ENCODE measurements at places on chromosomes 16 and 17.
A peak's percentile ranks its signal among the peaks of the same experiment; 100 is the strongest.

DNA sequence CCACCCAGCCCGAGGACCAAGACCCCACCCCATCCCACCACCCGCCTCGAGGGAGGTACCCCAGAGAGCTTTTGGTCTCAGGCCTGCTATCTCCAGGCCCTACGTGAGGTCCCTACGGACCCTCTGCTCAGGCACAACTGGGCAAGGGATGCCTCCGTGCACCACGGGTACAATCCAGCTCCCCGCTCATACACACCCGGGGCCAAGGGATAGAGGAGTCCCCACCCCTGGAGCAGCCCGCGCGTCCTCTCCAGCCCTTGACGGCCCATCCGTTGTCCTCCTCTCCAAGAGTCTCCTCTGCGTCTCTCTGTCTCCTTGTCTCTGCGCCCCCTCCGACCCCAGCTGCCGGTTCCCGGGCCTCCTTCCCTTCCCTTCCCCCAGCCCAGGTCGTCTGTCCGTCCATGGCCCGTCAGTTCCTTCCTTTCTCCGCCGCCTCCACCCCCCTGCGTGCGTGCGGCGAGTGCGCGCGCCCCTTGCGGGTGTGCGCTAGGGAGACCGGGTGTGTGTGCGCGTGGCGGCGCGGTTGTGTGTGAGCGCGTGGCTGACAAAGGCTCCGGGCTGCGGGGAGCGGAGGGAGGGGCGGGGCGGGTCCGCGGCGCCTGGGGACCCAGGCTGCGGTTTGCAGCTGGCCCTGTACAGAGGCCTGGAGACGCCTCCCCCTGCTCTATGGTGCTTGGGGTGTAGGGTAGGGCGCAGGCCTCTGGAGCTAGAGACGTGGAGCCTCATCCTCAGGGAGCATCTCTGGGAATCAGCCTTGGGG is 930 bp downstream of the SPNS2 start:
- no peak for DNase-seq

DNA sequence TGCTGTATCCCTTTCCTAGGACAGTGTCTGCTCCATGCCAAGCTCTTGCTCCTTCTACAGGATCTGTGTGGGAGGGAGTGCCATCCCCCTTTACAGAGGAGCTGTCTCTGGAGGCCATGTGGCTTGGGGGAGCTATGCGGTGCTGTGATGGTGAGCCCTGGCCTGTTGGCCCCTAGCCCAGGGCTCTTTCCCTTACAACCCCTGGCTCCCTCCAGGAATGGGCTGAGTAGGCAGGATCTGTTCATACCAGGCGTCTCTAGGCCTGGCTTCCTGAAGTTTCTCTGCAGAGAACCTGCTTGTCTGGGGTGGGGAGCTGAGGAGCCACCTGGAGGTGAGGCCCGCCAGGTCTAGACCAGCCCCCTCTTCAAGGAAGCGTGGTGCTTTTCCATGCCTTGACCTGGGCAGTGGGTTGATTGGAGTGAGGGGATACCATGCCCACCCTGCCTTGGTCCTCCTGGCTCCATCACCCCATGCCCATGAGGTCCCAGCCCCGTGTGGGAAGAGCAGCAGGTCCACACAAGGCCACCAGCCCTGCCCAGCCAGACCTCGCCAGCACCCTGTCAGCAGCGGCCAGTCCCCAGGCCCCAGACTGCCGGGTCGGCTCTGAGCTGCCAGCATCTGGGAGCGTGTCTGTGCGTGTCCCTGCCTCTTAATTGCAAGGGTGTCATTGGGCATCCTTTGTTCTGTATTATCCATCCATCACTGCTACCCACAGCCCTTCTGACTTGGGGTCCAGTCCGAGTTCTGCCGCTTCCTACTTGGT is 14.7 kb downstream of the LLGL2 start:
- DNase-seq: no peak

DNA sequence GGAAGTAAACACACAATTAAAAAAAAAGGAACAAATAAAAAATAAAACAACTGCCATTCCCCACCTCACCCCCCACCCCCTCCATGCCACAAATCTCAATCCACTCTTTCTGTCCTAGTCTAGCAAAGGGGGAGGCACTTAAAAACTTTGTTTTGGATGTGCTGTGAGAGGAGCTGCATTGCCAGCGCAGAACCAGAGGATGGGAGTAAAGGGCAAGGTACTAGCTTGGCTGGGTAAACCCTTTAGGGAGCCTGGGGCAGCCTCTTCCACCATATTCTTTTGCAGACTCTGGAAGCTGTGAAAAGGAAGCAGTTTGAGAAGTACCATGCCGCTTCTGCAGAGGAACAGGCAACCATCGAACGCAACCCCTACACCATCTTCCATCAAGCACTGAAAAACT is 1.4 kb downstream of the MRPS7 start:
- DNase-seq: no peak

DNA sequence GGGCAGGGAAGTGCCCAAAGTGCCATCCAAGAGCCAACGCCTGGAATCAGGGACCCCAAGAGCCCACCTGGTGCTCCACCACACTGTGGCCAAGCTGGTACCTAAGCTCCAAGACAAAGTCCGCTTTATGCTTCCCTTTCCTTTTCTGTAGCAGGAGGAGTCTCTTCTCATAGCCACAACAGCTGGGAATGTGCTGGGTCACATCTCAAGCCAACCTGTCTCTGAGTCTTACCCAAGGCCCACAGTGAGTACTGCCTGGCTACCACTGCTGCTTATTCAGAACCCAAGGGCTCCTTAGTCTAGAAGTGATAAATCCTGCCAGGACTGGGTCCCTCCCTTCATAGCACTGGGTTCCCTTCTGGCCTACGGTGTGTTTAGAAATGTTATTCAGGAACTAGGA is 49.8 kb downstream of the ERCC4 start:
- DNase-seq: no peak

DNA sequence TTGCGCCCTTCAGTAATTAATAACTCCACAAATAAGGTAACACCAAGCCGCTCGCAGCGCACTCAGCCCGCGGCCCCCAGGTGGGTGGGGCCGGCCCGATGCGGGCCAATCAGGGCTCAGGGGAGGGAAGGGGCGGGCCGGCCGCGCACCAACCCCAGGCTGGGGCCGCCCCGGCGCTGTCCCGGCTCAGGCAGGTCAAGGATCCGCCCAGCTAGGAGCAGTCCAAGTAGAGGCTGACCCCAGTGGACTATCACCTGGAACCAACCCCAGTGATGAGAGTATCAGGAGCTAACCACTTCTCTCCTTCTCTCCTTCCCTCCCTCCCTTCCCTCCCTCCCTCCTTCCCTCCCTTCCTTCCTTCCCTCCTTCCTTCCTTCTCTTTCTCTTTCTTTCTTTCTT is 110.8 kb downstream of the C16orf78 start:
- DNase-seq: peak; percentile 34

DNA sequence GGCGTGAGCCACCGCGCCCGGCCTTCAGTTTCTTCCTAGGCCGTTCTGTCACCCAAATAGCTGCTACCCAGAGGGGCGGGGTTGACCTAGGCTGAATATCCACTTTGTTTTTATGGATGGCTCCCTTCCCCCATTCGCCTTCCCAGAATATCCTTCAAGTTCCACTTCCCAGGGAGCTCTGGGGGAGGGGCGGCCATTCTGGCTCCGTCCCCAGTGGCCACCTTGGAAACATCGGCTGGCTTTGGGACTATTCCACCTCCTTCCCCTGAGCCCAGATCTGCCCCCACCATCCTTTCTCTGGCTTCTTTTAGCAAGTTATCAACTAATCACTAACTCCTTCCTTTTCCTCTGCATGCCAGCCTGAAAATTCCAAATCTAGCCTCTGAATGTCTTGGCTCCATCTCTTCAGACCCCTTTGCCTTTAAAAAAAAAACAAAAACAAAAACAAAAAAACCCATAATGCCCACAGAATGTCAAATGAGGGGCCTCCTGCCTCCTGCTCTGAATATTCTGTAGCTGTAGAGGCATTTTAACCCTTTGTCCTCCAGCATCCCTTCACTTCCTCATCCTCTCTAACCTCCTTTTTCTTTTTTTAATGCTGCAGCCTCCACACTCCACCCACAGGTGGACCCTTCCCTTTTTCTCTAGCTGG is 6.4 kb downstream of the ATP1B2 start:
- DNase-seq: no peak

- DNase-seq: no peak
Observed at GRCh38 chr16:66976746-66977145, 11.6 kb upstream of the CES4A start.

DNA sequence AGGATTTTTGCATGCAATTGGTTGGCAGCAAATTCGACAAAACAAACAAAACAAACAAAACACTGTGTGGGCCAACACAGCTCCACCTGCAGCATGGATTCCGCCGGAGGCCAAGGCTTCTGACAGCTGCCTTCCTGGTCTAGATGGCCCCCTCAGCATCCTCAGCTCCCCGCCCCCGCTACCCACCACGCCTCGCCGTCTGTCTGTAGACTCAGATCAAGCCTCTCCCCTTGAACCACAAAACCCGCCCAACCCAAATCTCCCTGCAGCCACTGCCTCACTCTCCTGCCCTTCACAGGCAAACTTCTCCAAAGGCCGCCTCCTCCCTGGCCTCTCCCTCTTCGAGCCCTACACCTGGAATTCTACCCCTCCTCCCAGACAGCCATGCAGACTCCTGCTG is 57.9 kb downstream of the RTN4RL1 start:
- peak; percentile 48 for DNase-seq

- no peak for DNase-seq
Observed at GRCh38 chr16:89727406-89728120, 6.2 kb downstream of the ZNF276 start.

DNA sequence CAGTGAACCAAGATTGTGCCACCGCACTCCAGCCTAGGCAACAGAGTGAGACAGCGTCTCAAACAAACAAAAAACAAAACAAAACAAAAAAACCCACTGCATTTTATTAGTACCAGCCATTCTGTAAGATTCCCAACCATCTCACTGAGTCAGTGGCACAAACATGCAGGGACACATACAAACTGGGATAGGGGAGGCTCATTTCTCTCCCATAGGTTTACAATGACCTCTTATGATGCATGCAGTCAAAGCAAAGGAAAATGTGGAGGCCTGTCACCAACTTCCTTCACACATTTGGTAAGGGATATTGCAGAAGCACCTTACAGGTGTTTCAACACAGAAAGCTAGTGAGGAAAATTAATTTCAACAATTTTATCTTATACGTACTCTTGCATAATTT is 12.4 kb upstream of the STRADA start:
- no peak for DNase-seq

GRCh38 chr16:8373676-8374431 is 216.5 kb downstream of the TMEM114 start:
- DNase-seq: no peak

- DNase-seq: peak; percentile 36
Observed at GRCh38 chr16:66427036-66427860, at the start of gene BEAN1. TSS of gene BEAN1 (plus strand) at chr16:66427295. CDS start at chr16:66437677, 10,382 bp downstream.

- no peak for DNase-seq
Observed at GRCh38 chr17:42197564-42198156, 3.4 kb upstream of the GHDC start.

- no peak for DNase-seq
Observed at GRCh38 chr16:86824751-86825296, 246.5 kb downstream of the FOXL1 start.

- DNase-seq: no peak
Observed at GRCh38 chr17:14094676-14095601, 25.6 kb downstream of the COX10 start.

- DNase-seq: no peak
Observed at GRCh38 chr17:39757931-39758873, 20.5 kb downstream of the GRB7 start.

- no peak for DNase-seq
Observed at GRCh38 chr17:56358651-56359050, 205.4 kb downstream of the ANKFN1 start.

DNA sequence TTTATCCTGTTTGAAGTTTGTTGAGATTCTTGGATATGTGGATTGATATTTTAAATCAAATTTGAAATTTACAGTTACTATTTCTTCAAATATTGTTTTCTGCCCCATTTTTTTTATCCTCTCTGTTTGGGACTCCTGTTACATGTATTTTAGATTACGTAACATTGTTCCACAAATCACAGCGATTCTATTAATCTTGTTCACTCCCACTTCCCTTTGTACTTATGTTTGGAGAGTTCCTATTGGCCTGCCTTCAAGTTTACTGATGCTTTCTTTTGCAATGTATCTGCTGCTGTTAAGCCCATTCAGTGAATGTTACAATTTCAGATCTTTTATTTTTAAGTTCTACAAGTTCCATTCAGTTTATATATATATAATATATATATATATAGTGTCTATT is 288.3 kb upstream of the TNRC6C start:
- DNase-seq: no peak

- no peak for DNase-seq
Observed at GRCh38 chr17:9905902-9906301, 831 bp upstream of the RCVRN start.

DNA sequence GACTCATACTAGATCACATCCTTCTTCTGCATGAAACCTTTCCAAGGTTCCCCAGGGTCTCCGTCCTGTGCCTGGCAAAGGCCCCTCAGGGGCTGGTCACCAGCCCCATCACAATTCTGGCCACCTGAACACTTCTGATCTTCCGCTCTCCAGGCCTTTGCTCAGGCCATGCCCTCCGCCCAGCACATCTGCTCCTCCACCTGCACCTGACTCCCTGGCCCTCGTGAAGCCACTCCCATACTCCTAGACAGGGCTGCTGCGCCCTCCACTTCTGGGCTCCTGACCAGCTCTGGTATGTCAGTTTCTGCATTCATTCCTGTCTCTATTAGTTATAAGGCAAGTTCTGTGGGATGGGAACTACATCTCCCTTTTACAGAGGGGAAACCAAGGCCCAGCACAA is 1.9 kb upstream of the MYL11 start:
- no peak for DNase-seq

DNA sequence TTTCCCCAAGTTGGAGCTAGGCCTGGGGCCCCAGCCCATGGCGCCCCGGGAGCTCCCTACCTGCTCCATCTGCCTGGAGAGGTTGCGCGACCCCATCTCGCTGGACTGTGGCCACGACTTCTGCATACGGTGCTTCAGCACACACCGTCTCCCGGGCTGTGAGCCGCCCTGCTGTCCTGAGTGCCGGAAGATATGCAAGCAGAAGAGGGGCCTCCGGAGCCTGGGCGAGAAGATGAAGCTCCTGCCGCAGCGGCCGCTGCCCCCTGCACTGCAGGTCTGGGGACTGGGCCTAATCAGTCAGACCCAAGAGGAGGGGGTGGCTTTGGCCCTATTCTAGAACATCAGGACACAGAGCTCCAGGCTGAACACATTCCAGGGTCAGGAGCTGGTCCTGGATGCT is 1.5 kb downstream of the RNF112 start:
- DNase-seq: no peak

GRCh38 chr16:81581107-81581506 is 136.5 kb downstream of the CMIP start:
- peak; percentile 69 for DNase-seq

DNA sequence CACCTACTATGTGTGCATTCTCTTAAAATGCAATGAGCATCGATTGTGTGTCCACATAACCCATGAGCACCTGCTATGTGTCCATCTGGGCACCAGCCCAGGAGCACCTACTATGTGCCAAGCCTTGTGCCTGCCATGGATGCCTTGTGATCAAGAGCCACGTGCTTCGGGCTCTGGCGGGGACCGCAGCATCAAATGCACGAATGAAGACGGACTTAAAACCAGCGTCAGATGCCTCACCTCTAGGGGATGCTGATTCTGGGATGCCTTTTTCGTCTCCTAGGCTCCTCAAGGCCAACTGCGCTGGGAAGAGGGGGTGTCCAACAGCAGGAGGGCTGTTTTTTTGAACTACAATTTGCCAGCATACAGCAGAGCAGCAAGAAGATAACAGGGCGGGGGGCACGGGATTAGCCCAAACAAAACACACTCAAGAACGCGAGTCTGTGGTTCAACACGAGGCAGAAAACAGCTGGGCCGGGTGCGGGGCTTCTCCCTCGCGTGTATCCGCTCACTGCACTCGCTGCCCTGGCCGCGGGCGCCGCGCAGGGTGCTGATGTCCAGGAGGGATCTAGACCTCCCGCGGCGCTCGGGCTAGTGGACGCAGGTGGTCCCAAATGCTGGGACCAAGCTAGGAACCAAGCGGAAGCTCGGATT is 1.2 kb upstream of the GLIS2 start:
- DNase-seq: peak; percentile 53

Data from T47D (cell line).